ENCODE measurements at places on chromosomes 6 and 20.
A peak's percentile ranks its signal among the peaks of the same experiment; 100 is the strongest.

- no peak for DNase-seq
These were observed 16.0 kb downstream of the MYH7B start for GRCh38 chr20:34971561-34972235.

DNA sequence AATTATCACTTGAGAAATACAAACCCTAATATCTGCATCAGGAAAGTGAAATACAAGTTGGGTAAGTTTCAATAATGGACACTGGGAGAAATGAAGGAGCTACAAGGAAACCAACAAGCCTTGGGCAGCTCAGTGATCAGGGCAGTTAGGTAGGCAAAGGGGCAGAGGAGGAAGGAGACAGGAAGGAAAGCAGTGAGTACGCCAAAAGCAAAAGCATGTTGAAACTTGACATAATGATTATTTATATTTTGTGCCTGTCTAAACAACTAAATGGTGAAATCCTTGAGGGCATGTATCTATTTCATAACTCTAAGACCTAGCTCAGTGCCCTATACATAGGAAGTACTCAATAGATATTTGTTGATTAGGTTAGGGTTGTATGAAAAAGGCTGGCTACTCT is 23.3 kb downstream of the PXT1 start:
- DNase-seq, result no peak

DNA sequence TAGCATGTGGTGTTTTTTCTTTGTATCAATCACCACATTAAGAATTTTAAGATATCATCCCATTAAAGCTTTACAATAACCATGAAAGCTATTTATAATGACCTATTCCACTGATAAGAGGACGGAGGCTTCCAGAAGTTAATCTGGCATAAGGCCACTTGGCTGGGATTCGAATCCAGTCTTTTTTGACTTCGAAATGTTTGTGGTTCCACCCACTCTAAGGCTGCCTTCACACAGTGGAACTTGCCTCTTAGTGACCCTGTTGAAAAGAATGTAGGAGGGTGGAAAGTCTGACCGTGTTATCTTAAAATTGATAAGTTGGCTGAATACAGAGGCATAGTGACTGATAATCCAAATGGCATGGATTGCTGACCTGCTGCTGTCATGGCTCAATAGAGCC is 959.7 kb downstream of the KIF16B start:
- DNase-seq, result no peak

- peak; percentile 91 for DNase-seq
These were observed at the start of gene ACTR5 for GRCh38 chr20:38748097-38748860. Gene ACTR5 (plus strand): TSS chr20:38748460. CDS start chr20:38748479, 19 bp downstream.

GRCh38 chr6:148967541-148967956 is 220.7 kb downstream of the UST start:
- DNase-seq, result no peak

DNA sequence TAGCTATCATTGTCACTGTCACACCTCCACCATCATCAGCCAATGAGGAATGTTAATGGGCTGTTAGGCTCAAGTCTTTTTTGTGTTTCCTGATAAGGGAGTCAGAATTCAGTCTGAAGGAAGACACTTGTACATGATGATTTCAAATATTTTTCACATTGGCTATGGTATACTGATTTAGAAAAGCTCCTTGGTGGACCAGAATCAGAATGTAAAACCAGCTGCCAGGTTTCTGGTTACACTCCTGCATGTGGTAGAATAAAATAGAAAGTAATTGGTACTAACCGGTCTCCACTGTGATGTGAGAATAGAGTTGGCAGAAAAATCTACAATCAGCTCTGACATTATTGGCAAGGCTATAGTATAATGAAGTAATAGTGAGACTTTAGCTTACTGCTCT is 10.7 kb downstream of the COL9A1 start:
- no peak for DNase-seq

DNA sequence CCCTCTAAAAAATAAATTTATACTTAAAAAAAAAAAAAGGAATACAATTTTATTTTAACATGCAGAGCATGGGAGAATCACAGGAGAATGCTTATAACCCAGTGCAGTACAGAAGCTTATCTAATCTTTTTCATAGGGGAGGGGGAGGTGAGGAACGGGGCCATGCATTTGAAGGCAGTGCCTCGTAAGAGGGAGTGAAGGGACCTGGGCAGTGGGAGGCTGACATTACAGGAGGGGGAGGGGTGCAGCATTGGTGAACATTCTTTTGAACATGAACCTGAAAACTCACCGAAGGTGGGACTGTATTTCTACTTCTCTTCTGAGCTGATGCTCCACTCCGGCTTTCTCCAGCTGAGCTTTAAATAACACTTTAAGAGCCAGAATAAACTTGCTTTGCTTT is 9.3 kb downstream of the AURKA start:
- DNase-seq, result no peak

- no peak for DNase-seq
These were observed 91.3 kb upstream of the MPC1 start for GRCh38 chr6:166473886-166474571.

GRCh38 chr6:77231438-77232305 is 231.6 kb downstream of the HTR1B start:
- no peak for DNase-seq

DNA sequence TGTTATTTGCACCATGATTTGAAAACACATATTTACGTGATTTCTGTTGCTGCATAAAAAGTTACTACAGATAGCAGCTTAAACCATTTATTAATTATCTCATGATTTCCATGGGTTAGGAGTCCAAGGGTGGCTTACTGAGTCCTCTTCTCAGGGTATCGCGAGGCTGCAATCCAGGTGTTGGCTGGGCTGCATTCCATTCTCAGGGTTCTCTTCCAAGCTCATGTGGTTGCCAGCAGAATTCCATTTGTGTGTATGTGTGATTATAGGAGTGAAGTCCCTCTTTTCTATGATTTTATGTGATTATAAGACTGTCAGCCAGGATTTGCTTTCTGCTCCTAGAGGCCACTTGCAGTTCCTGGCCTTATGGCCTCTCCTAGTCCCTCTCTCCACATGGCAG is 135.1 kb downstream of the FAM83B start:
- no peak for DNase-seq

- DNase-seq, result no peak
These were observed 153.8 kb downstream of the INSM1 start for GRCh38 chr20:20521736-20522135.

DNA sequence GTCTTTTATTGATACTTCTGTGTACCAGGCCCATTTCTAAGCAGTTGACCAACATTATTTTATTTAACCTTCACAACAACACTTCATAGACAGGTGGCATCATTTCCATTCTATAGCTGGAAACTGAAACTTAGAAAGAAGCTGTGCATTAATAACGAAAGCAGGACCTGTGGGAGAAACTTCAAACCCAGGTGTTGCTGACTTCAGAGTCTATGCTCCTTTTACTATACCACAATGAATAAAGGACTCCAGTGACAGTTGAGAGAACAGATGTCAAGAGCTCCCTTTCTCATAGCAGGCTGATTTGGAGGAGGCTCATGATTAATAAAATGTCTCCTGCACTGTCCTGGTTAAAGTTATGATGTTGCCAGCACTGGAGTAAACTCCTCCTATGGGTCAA is 56.6 kb upstream of the POU3F2 start:
- no peak for DNase-seq

DNA sequence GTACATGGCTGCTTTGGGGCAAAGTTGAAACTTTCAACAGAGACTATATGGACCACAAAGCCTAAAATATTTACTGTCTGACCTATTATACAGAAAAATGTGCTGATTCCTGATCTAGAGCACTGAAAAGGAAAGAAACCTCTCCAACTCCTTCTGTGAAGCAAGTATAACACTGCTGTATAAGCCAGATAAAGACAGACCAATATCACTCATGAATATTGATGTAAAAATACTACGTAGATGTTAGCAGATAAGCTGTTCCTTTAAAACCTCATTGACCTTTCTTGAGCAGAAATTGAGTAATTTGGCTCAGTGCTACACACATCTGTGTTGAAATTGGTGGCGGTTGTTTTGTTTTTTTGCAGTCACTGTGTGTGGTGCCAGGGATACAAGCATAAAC is 69.9 kb upstream of the HDAC2 start:
- DNase-seq, result no peak

DNA sequence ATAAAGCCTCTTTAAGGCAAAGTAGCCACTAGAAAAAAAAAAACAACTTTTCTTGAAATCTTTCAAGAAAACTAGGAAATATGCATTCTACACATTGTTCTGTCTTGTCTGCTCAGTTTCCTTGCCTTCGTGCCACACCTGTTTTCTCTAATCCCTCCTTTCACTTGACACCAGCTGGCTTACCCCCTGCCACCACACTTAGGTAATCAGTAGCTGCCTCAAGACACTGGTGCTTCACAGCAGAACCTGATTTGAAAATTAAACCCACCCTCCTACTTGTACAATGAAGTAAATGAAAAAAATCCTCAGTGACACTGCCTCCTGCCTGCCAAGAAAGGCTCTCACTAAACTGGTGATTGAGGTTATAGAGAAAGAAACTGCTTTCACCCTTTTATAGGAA is 45.8 kb upstream of the SCML4 start:
- DNase-seq, result peak; percentile 34

DNA sequence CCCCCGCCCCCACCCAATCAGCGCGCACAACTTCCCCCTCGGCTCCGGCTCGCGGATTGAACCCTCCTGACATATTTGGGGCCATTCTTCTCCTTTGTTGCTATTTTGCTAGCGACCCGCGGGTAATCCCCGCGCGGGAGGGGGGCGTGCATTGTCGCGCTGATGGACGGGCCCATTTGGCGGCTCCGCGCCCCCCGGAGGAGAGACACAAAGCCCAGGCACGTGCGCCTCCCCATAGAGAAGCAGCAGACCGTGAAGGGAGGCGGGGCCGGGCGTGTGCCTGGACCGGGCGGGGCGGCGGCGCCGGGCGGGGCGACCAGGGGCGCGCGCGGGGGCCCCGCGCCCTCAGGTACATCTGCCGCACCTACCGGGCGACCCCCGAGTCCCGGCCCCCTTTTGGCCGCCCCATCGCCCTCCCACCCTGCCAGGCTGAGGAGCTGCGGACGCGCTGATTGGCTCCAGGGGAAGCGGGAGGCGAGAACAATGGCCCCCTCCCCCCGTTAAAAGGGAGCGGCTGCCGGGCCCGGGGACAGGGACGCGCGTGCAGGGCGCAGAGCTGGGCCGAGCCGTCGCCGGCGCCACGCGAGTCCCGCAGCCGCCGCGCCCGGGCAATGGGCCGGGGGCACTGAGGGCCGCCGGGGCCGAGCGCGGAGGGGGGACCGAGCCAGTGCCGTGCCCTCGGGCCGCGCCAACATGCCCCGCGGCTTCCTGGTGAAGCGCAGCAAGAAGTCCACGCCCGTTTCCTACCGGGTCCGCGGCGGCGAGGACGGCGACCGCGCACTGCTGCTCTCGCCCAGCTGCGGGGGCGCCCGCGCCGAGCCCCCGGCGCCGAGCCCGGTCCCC is at the start of gene INSM1:
INSM1 (plus strand) TSS at position 530 of the 843 bp plus-strand sequence; CDS start at position 694, 164 bp downstream.
- peak; percentile 61 for DNase-seq

- DNase-seq, result no peak
These were observed 1113.1 kb upstream of the CITED2 start for GRCh38 chr6:140487586-140487985.

- no peak for DNase-seq
These were observed 469.5 kb downstream of the QKI start for GRCh38 chr6:163883984-163884383.

GRCh38 chr6:154901876-154902552 is 93.1 kb upstream of the TIAM2 start:
- no peak for DNase-seq

DNA sequence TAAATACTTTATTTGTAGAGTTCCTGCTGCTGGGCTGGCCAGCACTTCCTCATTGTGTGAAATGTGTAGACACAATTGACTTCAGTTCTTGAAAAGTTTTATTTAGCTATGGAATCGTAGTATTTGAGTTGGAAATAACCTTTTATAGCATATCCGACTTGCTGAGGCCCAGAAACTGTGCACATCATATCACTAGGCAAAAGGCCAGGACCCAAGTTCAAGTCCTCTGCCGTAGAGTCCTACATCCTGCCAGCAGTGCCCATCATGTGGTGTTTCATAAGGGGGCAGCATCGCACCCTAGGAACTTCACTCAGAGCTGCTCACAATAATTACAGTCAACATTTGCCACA is 207.7 kb upstream of the SNX9 start:
- no peak for DNase-seq

- DNase-seq, result no peak
These were observed 65.0 kb downstream of the EPM2A start for GRCh38 chr6:145670311-145670710.

DNA sequence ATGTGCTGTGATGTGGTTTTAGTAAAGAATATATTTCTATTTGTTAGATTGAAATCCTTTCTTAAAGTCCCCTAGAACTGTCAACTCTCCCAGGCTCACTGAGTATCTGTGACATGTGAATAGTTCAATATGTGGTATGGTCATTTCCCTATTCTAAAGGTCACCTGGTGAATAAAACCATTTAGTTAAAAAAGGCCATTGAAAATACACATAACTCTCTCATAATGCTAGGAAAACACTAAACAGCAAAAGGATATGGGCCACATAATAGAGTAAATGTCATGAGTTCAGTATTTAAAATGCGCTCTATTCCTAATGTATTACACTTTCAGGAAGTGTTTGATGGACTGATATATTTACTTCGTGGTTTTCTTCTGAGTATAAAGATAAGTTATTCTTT is 420.9 kb upstream of the JAG1 start:
- no peak for DNase-seq

DNA sequence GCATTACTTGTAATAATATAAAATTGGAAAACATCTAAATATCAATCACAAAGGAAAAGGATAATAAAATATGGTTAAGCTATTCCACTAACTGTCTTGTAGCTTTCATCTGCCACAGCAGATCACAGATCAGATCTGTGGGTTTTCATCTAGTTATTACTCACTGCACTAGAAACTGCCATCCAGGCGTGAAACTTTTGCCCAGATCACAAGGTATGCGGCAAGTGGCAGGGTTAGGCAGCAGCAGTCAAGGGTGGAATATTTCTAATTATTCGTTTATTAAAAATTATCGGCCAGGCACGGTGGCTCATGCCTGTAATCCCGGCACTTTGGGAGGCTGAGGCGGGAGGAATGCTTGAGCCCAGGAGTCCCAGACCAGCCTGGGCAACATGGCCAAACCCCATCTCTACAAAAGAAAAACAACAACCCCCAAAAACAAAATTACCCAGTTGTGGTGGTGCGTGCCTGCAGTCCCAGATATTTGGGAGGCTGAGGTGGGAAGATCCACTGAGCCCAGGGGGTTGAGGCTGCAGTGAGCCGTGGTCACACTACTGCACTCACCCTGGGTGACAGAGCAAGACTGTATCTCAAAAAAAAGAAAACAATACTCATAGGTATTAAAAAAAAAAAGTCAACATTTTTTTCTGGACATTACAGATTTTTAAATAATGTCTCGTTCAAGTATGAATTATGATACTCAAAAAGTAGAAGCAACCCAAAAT is 32.1 kb downstream of the BEND3 start:
- no peak for DNase-seq

GRCh38 chr6:141264101-141264500 is 868.6 kb upstream of the GJE1 start:
- DNase-seq, result no peak

- DNase-seq, result no peak
These were observed 21.6 kb downstream of the ZNFX1 start for GRCh38 chr20:49256261-49256660.

DNA sequence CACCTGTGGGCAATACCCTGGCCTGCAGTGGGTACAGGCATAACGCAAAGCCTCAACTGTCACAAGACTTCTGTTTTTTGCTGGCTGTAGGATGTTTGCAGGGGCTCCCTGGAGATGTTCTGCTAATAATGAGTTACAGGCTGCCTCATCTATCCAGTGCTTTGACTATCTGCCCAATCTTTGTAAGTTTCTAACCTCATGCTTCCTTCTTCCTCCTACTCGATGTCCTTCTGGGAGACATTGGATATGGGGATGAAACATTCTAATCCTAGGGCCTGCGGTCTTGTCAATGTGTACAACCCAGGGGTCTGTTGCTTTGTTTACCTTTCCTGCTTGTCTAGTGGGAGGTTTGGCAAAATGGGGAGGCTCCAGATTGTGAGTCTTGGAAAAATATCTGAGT is 136.8 kb upstream of the TCF21 start:
- DNase-seq, result no peak

Measured in iPS-NIHi11 (cell line).